ENCODE measurements at places on chromosomes 11 and 22.
A peak's percentile ranks its signal among the peaks of the same experiment; 100 is the strongest.

GRCh38 chr11:69906453-69906907, 87.3 kb upstream of the FGF3 start:
- no peak for DNase-seq

DNA sequence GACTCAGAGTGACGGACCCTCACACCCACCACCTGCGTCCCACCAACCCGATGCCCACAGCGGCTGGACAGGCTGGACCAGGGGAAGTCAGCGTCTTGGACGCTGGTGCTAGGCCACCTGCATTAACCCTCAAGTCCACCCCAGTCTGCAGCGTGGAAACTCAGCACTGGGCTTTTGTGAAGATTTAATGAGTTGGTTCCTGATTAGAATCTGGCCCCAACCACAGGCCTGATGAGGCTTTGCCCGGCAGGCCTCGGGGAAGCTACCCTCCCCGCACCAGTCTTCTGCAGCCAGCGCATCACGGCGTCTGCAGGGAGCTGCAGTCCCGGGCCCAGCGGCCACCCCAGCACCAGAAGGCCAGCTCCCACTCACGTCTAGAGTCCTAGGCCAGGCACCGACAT, 101.0 kb downstream of the BRD1 start:
- DNase-seq: no peak

GRCh38 chr22:43776081-43776670, 35.9 kb downstream of the EFCAB6 start:
- no peak for DNase-seq

DNA sequence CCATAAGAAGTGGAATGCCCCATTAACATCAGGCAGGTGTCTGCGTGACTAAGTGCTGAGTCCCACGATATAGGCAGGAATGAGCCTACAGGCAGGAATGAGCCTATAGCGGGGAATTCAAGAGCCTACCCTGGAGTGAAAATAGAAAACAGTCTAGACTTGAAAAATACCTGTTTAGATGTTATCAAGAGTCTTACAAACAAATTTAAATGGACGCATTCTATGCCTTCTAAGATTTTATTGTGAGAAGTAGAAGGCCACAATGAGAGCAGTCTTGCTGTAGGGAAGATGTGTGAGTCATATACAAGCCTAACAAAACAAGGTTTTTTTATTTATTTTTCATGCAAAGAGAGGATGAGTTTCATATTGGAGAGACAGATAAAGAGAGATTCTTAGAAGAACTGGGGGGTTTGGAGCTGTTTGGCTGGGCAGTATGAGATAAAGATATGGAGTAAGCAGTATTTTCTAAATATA, 200.8 kb upstream of the ZC3H12C start:
- DNase-seq: no peak

DNA sequence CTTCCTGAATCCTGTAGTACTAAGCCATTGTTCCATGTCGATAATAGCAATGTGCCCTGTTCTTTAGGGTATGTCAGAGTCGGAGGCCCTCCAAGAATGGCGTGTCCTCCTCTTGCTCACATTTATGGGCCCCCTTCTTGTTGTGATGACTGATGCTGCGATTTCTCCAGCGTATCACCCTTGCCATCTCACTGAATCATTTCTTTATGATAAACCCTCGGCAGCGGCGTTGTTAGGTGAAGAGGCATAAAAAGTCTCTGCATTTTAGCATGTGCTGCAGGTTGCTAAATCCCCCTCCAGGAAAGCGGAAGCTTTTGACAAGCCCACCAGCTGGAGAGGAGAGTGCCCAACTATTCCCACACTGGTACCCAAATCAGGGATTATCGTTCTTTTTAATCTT, 1045.3 kb downstream of the BRD1 start:
- DNase-seq: no peak

DNA sequence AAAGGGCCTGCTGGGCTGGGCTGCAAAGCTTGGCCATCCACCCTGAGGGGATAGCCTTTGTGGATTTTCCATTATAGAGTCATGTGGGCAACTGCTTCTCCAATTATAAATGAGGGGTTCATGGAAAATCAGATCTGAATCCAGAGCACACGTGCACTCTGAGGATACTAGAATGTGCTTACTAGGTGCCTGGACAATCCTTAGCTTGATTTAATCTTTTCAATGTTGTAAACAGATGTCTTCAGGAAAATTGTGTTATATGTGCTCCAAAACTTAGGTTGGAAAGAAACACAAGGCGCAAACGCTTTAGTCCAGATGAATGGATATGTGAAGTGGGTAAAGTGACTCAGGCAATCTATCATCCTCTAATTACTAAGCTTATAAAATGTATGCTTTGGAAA, 92.0 kb downstream of the SLC17A6 start:
- DNase-seq: no peak

- no peak for DNase-seq
Observed at GRCh38 chr11:128482512-128483191, 104.7 kb downstream of the ETS1 start.

- DNase-seq: no peak
Observed at GRCh38 chr11:109604481-109605400, 182.8 kb downstream of the C11orf87 start.

DNA sequence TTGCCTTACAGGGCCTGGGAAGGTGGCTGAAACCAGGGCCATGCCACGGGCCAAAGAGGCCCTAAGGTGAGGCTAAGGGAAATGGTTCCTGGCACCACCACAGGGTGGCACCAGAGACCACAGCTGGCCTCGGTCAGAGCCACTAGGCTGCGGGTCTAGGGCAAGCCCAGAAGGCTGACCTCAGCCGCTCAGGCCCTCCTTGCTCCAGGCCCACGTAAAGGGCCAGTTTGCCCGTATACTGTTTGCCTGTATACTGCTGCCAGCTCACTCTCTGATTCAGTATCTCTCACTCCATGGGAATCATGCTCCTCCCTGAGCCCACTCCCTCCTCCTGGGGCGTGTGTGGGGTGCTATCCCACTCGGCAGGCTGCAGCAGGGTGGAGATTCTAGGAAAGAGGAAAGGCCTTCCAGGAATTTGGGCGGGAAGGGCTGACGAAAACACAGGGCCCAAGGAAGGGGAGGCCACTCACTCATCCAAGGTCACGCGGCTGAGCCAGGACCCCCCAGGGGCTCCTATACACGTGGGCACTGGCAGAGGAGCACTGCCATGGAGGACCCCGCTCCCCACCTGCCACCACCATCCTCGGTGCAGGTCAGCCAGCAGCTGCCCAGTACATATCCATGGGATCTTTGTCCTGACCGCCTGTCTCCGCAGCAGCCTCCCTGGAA, 62.4 kb downstream of the NECTIN1 start:
- peak; percentile 20 for DNase-seq

DNA sequence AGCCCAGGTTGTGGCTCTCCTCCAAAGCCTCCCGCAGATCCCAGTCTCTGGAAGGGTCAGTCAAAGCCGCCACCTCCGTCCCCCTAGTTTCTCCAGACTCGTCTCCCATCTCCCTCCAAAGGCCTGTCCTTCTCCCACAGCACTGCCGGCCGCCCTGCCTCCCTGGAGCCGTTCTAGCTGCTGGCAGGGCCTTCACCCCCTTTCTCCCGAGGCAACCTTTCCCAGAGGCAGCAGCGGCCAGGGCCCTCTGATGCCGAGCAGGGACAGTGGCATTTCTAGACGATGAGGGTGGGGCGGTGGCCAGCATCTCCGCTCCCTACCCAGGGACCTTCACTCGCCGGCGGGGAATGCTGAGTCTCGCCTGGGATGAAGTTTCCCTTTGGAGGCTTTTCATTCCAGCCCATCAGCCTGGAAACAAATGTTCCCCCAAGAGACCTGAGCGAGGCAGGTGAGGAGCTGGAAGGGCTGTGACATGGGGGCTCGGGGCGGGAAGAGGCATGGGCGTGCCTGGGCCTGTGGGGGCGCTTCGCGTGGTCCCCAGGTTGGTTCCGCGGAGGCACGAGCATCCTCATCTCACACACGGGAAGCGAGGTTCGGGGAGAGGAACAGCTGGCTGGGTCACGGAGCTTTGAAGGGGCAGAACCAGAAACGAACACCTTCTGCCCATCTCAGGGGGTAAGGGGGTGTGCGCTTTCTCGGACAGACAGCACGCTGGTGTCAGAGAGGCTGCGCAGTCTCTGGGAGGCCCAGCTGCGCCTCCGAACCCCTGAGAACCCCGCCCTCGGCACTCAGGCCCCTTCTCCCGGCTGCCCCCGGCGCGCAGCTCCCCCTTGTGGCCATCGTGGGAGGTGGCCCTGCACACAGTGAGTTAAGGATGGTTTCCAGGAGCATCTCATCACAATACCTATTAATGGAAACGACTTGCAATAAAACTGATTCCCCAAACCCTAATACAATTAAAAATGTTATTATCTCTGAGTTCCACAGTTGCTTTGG, 18.1 kb upstream of the KLHL35 start:
- DNase-seq: no peak

DNA sequence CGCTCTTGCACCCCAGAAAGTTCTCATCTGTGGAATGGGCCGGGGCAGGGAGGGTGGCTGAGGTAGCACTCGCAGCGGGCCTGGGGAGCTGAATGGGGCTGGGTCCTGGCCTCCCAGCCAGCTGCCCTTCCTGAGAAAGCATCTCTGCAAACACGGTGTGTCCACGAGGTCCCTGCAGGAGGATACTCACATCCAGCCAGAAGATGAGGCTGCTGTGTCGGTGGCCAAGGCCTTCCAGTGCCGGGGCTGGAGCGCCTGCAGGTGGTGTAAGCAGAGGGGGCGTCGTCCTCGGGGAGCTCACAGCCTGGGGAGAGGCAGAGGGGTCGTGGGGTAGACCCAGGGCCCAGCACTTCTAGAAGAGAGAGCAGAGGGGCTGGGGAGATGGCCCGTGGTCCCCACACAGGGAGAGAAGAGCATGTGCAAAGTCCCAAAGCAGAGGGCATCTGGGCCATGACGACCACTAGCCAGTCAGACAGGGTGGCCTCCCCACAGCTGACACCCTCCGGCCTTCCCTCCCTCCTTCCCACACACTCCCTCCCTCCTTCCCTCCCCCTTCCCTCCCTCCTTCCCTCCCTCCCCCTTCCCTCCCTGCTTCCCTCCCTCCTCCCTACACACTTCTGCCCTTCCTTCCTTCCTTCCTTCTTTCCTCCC, 97.9 kb downstream of the WNT7B start:
- no peak for DNase-seq

DNA sequence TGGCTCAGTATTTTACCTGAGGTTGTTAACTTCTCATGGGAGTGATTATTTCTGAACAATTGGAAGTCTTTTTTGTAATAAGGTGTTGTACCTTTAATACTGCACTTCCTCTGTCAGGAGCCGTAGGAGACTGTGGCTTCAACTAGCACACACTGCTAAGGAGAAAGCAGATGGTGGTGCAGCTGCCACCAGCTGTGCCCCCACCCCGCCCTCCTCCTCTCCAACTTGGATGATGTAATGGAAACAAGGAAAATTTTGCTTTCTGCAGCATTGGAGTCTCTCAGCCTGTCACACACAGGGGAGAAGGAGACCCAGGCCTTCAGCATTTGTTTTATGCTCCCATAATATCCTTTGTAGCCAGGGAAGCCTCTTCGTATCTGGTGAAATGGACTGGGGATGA, 91.2 kb downstream of the TEAD1 start:
- peak; percentile 3 for DNase-seq

DNA sequence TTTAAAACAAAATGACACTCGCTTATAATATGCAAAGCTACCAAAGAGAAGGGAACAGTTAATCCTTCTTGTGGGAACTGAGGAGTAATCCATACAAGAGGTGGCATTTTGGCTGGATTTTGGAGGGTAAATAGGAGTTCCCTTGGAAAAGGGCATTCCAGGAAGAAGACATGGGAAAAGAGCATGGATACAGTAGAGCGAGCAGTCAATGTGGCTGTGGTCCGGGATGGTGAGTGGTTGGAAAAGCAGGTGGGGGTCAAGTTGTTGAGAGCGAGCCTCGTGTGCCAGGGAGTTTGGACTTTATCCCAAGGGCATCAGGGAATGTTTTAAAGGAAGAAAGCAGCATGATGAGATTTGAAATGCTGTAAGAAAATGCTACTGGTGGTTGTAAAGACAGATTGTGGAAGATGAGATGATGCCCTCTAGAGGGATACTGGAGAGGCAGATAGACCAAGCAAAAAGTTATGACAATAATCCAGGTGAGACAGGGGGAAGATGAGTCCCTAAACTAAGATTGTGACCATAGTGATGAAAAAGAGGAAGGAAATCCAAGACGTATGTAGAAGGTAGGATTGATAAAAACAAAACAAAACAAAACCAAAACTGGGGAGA, 3.8 kb upstream of the MMP7 start:
- DNase-seq: no peak

All from hypothalamus (tissue), 51 donors.